ENCODE measurements at places on chromosomes 11 and 22.

- DNase-seq, result no peak
Measured at GRCh38 chr11:2085251-2086066, 53.7 kb downstream of the IGF2 start.

DNA sequence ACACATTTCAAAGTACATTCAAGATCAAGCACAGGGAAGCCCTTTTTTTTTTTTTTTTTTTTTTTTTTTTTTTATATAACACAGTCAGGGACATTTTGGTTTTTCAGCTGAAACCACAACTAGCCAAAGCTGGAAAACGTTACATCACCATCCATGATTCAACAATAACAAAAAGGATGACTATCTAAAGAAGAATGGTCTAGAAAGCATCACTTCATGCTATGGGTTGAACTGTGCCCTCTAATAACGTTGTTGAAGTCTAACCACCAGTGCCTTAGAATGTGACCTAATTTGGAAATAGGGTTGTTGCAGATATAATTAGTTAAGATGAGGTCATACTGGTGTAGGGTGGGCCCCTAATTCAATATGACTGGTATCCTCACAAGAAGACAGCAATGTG is 46.6 kb downstream of the MTMR2 start:
- no peak for DNase-seq

DNA sequence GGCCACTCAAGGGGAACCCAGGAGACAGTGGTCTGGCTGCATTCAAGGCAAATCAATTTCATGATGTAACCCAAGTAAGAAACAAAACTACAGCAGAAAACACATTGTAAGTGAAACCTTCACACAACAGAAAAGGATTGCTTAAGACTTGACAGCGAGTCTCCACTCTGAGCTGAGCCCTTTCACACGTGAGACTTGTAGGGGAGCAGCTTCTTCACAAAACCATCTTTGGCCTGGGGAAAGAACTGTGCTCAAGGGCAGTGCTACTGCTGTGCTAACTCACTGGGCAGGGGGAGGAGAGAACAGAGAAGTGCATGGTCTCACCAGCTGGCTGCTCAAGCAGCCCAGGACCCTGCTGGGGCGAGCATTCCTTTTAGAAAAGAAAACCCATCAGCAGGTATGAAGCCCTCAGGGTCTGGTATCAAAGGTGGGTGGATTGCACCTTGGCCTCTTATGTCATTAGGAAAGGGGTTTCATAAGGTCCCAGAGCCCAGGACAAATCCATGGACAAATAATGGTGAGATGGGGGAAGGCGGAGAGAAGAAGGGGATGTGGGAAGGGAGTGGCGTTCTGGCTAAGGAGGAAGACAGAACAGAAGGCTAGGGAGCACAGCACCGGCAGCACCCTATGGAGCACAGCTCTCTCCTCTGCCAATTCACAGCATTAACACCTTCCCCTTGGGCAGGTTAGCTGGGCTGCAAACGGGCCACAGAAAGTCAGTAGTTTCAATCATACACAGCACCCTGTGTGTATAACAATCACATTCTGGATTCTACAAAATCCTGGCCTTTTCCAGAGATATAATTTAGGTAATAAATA is 20.6 kb upstream of the RAPSN start:
- no peak for DNase-seq

- no peak for DNase-seq
Measured at GRCh38 chr22:50119768-50120251, 30.0 kb downstream of the MOV10L1 start.

DNA sequence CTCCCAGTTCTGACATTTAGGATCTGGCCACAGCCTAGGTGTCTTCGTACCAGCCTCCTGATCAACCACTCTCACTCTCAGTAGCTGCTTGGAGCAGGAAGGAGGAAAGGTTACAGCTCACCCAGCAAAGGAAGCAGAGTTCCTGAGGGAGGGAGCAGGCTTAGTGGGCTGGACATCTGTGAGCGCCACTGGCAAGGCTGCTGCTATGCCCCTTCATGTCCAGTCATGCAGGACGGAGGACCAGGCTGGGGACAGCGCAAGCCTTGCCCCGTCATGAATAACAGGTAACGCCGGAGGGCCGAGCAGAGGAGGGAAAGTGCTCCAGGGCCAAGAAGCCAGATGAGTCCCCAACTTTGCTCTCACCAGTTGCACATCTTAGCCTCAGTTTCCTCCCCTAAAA is 25.8 kb downstream of the TPST2 start:
- DNase-seq, result no peak

DNA sequence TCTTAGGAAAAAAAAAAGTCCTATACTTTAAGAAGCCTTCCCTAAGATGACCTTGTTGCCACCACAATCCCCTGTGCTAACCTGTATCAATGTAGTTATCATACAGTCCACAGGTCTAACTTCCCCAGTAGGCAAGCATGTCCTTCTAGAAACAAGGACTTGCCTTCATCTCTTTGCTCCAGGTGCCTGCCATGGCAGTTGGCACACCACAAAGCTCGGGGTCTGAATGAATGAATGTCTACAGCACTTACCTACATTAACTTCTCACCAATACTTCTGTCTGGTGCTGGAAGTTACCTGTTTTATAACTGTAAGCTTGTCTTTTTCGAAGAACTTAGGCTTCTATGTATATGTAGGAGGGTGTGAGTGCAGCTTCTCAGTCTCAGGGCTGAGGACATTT is 23.4 kb downstream of the CLPB start:
- DNase-seq, result no peak

GRCh38 chr11:126350836-126351235 is 4.7 kb upstream of the ST3GAL4 start:
- DNase-seq, result no peak

GRCh38 chr11:125429174-125429707 is 66.8 kb downstream of the FEZ1 start:
- DNase-seq, result peak; percentile 35

DNA sequence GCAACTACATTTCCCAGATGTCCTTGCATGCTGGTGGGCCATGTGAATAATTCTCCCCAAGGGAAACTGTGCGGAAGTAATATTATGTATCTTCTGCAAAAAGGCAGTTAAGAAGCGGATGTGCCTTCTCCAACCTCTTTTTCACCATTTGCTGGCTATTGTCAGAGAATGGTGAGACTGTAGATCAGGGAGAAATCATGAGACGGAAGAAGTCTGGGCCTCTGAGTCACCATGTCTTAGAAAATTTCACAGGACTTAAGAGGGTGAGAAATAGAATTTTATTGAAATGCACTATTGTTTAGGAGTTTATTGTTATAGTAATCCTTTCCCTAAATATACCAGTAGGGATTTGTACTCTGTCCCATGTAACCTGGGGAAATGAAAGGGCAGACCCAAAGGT is 298.7 kb upstream of the ZC3H12C start:
- DNase-seq, result no peak

- DNase-seq, result no peak
Measured at GRCh38 chr11:83401506-83402225, 115.5 kb upstream of the CCDC90B start.

GRCh38 chr22:20994902-20995241 is 7.0 kb downstream of the THAP7 start:
- DNase-seq, result no peak

GRCh38 chr11:4610258-4610935 is 2.4 kb upstream of the TRIM68 start:
- no peak for DNase-seq

DNA sequence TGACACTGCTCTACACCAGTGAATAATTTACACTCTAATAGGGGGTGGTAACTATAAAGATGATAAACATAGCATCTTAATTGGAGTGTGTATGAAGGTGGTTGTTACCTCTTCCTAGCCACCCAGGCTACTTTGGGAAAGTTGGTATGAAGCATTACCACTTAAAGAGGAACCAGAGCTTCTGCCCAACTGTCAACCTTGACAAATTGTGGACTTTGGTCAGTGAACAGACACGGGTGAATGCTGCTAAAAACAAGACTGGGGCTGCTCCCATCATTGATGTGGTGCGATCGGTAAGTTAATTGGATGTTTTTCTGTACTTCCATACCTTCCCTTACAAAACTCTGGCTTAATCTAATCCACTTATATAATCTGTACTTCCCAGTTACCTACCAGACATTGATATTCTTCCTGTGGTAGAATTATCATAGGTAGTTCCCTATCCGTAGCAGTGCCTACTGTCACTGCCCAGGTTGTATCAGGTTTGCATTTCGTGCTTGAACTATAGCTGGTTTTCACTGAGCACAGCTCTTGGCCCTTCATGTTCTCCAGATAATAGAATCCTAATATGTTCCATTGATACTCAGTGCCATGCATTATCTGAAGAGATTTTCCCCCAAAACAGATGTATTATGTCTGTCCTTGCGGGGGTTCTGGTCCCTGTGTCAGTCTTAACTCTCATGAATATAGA is 2.2 kb downstream of the RPL27A start:
- no peak for DNase-seq

- no peak for DNase-seq
Measured at GRCh38 chr11:35151241-35151640, 12.3 kb downstream of the CD44 start.

- DNase-seq, result no peak
Measured at GRCh38 chr11:61610905-61611304, 30.0 kb upstream of the SYT7 start.

DNA sequence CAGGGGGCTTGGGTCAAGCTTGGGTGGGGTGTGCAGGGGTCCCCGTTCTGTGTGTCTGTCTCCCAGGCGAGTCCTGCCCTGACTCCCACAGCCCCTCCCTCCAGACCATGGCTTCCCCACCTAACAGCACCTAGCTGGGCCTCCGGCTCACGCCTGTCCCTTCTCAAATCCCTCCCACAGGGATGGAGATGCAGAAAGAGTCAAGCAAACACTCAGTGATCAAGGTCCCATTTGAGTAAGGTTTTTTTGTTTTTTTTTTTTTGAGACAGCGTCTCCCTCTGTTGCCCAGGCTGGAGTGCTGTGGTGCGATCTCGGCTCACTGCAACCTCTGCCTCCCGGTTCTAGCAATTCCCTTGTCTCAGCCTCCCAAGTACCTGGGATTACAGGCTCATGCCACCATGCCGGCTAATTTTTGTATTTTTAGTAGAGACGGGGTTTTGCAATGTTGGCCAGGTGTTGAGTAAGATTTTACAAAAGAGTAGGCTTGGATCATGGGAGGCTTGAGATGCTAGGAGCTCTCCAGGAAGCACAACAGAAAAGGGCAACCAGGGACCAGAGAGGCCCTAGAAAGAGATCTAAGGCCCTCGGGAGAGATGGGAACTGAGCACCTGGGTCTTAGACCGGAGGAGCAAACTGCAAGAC is 5.7 kb downstream of the APOBEC3D start:
- DNase-seq, result no peak

- no peak for DNase-seq
Measured at GRCh38 chr11:16184588-16184987, 171.8 kb downstream of the SOX6 start.

DNA sequence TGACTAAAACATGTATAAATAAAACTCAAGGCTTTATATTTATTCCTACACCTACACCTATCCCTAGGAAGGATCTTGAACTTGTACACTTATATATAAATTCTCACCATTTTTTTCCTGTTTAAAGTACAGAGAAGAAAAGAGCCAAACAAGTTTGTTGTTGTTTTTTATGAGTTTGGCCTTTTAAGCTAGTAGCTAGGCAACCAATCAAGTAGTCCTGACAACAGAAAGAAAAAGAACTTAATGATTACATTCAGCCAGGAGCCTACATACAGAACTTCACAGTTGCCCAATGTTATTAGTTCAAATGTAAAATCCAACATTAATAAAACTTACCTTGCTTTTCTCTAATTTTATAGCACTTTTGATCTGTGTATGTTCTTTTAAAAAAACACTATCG is 316.2 kb downstream of the SOX6 start:
- no peak for DNase-seq

Data from omental fat pad (tissue), 4 donors.